HFF-Myc (cell line): ENCODE measurements at places on chromosomes 12 and 14.

DNA sequence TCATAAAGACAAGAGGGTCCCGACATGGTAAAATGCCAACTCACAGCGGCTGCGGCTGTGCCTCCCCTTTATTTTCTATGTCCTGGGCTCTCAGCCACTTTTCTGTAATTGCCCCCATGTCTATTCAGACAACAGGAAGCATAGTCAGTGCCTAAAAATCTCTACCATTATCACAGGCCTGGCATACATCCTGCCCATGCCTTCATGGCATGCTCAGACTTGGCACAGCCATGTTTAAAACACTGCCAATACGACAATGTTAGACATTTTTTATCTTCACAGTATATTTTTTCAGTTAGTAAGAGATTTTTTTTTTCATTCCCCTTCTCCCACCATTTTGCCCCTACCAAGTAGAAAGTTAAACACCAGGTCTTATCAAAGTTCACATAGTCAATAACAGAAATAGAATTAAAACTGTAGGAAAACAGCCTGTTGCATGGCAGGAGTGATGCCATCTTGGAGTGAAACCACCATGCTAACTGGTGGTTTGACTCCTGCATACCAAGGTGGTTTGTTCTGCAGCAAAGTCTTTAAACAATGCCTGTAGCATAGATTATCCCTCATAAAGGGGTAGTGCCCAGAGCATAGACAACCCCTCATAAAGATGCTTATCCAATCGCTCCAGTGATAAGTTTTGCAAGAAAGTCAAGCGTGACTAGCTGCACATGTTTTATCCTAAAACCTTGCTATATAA, 18.9 kb upstream of the CERS5 start:
- DNase-seq, result no peak

- DNase-seq, result no peak
Observed at GRCh38 chr12:1054117-1054870, 63.3 kb downstream of the ERC1 start.

DNA sequence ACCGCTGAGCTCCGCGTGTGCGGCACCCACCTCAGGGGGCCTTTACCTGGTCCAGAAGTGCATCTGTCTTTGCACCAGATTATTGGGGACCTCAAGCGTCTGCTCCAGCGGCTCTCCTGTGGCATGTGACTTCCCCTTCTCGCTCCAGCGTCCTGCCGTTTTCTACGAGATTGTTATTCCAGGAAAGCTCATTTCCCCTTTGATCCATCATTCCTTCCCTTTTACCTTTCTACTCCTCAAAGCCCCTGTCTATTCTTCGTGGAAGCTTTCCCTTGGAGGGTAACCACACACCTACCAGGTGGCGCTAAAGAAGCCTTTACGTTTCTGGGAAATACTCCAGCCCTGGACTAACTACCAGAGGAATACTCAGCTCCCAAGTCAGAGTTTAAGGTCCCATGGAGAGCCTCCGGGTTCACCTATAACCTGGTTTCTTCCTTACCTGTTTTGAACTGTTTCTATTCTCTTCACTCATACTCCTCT, 1.5 kb downstream of the FKBP4 start:
- no peak for DNase-seq

DNA sequence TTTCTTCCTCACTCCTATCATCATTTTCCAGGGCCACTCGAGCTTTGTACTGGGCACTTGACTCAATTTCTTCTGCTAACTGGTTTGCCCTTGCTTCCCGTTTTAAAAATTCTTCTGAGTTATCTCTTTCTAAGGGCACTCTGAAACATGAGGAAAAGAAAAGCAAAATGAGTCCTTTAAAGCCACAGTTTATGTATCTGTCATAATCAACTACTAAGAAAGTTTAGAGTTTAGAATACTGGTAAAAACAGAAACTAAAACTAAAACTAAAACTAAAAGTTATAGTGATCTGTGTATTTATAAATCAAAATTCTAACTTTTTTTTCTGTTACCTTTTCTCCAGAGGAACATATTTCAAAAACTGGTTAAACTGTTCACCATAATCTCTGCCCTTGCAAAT, 79.2 kb downstream of the ATXN2 start:
- DNase-seq, result no peak

GRCh38 chr14:103536693-103537092, 7.7 kb downstream of the TRMT61A start:
- DNase-seq, result no peak

DNA sequence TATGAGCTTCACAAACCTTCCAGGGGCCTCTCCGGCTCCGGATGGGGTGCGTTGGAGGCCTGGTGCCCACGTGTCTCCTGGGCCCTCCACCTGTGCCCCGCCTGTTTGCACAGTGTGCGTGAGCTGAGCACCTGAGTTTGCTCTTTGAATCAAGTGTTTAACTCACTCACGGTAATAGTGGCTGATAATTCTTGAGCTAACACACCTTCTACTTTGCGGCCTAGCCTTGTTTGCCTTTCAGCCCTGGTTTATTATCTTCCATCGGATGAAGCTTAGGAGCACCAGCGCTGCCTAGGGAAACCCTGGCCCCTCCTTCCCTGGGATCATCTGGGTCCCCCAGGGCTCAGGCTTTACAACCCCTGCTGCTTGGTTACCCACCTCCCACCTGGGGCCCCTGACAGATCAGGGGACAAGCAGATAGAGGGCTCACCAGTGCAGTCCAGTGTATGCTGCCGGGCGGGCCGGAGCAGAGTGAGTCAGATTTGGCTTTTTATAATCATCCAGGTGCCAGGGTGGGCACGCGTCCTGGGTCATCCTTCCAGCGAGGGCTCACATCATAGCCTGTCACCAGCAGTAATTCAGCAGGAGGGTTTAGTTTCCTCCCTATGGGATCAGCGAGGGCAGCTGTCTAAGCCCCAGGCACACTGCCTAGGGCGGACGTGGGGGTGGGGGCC, 62.8 kb upstream of the RFLNA start:
- no peak for DNase-seq

- no peak for DNase-seq
Observed at GRCh38 chr12:76569685-76570604, 10.4 kb upstream of the OSBPL8 start.

GRCh38 chr12:107411792-107412535, 273.6 kb upstream of the PWP1 start:
- DNase-seq, result peak; percentile 40

DNA sequence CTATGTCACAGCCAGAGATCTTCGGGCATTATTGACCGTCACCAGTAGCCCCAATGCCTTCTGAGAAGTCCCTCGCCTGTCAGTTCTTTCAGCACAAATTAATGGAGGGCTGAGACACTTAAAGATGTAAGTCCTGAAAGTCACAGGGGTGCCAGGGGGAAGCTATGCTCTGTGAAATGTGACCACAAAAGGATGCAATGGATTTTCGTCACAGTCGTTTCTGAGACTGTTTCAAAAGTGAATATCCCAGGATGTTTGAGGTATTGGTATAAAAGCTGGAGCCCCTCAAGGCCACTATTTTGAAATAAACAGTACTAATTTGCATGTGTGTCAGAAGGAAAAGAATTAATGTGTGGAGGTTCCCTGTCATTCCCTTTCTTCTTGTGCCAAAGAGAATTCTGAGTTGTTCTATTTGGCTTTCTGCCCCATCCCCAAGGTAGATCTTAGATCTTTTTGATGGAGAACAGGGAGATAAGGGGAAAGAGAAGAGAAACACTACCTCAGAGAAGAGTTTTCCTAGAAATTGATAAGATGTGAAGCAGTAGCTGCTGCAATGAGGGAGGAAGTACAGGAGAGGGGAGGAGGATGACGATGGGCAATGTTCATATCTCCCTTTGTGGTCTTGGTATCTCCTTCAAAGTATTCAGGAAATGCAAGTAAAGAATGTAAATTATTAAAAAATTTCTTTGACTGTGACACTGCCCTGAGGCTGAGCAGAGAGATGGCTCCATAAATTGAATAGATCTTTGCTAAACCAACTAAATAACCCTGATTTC, 101.8 kb upstream of the NAP1L1 start:
- no peak for DNase-seq

DNA sequence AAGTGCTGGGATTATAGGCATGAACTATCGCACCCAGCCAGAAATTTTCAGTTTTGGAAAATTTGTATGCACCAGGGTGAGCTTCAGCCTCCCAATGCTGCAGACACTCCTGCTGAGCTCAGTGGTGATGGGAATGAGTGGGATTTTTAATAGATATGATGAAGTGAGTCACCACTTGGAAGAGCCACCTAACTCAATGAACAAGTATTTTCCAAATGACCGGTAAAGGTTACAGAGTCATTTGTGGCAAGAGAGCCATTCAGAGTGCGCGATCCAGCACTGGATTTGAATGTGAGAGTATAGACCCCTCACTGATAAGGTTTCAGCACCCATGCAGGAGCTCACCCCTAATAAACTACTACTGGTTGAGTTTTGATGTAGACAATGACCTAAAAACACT, 100.7 kb downstream of the PPP2R5C start:
- DNase-seq, result no peak

- no peak for DNase-seq
Observed at GRCh38 chr12:8941691-8942478, 7.6 kb downstream of the M6PR start.

DNA sequence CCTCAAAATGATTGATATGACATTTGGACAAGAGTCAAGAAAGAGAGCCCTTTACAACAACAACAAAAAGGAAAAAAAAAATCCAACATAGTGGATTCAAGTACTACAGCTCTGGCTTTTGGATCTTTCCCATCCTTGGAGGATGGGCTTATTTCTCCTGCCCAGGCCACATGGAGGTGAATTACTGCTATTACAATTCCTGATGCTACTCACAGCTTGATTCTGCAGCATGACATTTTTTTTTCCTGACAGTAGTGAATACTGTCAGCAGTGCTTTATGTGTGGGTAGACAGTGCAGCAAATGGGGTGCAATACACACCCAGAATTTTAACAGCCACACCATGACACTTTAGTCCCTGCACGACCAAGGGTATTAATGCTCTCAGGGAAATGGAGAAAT, 42.5 kb upstream of the HSP90B1 start:
- no peak for DNase-seq

- no peak for DNase-seq
Observed at GRCh38 chr12:70732287-70732686, 95.1 kb upstream of the PTPRB start.

GRCh38 chr14:89902881-89903280, 51.6 kb downstream of the EFCAB11 start:
- no peak for DNase-seq

GRCh38 chr12:111446631-111447570, 41.2 kb downstream of the SH2B3 start:
- DNase-seq, result no peak

GRCh38 chr12:16392846-16393535, 45.5 kb downstream of the MGST1 start:
- no peak for DNase-seq

- no peak for DNase-seq
Observed at GRCh38 chr12:39040275-39040674, 134.9 kb upstream of the CPNE8 start.

DNA sequence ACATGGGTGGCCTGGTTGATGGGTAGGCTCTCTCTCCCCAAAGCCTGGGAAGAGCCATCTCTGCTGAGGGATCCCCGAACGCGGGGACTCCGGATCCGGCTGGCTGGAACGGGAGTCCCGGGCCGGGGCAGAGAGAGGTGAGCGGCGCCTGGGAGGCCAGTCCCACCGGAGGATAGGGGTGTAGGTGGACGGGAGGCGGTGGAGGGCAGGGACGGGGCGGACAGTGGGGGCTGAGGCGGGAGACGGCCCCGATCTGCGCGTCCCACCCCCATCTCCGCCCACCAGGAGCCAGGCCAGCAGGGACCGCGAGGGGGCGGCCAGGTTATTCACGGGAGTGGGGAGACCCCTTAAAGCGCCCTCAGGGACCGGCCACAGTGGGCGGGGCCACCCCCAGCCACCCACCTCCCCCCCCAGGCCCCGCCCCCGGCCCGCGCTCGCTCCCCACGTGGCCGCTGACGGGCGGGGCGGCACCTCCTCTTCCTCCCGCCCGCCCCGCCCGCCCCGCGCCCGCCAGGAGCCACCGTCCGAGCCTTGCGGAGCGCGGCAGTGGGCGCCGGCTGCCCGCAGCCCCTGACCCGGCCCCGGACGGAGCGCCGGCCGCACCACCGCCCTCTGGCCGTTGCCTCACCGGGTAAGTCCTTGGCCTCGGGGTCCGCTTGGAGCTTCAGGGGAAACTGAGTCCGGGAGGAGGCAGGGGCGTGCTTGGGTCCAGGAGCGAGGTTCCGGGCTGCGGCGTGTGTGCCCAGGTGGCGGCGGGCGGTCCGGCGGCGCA, at the start of gene INF2:
TSS of gene INF2 (plus strand) at position 510 of the 772 bp plus-strand sequence. CDS start 11,748 bp downstream, outside the sequence.
- DNase-seq, result no peak

- DNase-seq, result no peak
Observed at GRCh38 chr12:52126605-52127578, 47.4 kb downstream of the SMIM41 start.

DNA sequence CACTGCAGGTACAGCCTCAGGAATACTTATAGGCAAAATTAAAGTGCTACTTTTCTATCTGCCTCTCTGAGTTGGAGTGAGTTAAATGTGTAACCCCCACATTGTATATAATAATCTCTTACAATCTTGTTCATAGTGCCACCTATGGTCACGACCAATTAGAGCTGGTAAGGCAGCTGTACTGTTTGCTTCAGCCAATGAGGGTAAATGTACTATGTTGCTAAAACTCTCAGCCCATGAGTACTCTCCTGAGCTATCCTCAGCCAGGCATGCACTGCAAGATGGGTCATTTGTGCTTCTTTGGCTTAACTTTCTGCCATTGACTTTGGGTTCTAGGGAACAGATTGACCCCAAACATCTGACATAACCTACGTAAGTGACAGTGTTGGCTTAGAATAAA, 15.0 kb upstream of the MDM2 start:
- no peak for DNase-seq

GRCh38 chr12:108457006-108457733, 57.9 kb upstream of the FICD start:
- peak; percentile 31 for DNase-seq

DNA sequence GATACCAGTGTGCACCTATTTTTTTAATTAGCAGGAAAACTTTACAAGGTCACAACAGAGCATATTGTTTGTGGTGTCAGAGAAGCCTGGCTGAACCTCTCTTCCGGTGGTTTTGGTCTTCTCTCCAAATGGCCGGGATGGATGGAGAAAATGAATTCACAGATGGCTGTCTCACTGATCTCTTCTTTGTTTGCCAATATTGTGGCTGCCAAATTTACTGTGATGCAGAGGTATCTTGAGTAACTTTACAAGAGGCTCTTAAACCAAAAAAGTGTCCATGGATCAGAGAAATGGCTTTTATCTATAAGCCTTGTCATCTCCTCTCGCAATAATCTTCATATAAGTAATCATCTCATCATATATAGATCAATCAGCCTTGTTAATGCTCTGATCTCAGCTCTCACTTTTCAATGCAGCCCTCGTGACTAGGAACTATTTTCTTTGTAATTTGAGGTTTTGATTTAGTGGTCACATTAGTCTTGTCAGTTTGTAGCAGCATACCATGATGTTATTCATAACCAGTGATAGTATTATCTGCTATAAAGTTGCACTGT, 308.1 kb downstream of the EGLN3 start:
- no peak for DNase-seq

- DNase-seq, result peak; percentile 81
Observed at GRCh38 chr12:124745891-124746570, 117.6 kb downstream of the SCARB1 start.
